Erythroblast (primary cell): ENCODE measurements at places on chromosomes 6 and 20.

GRCh38 chr6:79842376-79843040 is 104.8 kb downstream of the ELOVL4 start:
- no peak for DNase-seq

DNA sequence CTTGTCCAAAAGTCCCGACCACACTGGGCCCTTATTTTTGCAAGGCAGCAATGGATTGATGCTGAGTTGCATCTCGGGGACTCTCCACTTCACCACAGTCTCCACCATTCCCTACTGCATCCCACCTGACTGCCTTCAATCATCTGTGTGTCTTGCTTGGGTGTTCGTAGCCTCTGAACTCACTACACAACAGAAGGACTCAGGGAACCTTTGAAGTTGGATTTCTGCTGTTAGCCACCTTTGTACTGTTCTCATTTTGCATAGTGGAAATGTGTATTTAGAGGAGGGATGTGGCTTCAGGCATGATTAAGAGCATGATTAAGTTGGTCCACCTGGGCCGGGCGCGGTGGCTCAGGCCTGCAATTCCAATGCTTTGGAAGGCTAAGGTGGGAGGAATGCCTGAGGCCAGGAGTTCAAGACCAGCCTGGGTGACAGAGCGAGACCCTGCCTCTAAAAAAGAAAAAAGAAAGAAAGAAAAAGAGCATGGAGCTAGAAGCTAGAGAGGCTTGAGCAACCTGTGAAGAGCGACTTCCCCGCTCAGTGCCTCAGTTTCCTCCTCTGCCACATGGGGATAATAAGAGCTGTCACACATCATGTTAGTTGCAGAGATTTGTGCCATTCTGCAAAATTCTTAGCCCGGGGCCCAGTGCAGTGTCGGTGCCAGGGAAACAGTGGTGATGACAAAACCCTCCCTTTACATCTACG is 121.3 kb upstream of the PTPN1 start:
- no peak for DNase-seq

DNA sequence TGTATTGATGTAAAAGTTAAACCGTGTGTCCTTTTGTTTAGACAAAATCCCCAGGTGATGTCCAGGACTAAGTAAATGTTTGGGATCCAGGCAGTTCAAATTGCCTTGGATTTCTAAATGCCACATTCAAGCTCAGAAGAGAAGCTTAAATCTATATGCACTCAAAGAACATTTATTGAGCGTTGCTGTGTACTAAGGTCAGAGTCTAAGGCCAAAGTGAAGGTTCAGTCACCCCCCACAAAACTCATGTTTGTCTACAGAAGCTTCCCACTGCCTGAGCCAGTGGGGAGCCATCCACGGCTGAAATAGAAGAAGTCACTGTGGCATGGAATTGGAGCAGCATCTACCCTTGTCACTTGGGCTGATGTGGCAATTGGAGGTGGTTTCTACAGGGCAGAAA is 70.7 kb upstream of the INSM1 start:
- DNase-seq, result no peak

GRCh38 chr6:68778356-68779020 is 143.4 kb downstream of the ADGRB3 start:
- peak; percentile 20 for DNase-seq

DNA sequence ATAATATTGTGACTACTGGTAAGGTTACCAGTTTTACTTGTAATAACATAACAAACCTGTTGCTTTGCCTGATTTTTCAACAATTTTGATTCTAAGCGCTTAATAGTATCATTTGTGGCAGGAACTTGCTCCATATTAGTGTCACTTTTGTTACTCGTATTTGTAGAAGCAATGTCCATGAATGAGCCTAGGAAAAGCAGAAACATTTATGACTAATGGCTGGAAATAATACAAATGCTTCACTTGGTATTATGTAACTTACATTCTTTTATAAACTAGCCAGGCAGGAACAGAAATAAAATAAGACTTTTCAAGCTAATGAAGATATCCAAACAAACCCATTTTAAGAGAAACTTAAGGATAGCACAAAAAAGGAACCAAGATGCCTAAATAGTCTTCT is 38.9 kb downstream of the MAP3K7 start:
- DNase-seq, result no peak

- DNase-seq, result no peak
These were observed 33.5 kb downstream of the ERMARD start for GRCh38 chr6:169784821-169785340.

- no peak for DNase-seq
These were observed 112.0 kb upstream of the RNF24 start for GRCh38 chr20:4127344-4127743.

GRCh38 chr20:21713901-21714296 is 8.4 kb downstream of the PAX1 start:
- DNase-seq, result no peak

GRCh38 chr20:4711511-4711910 is 10.2 kb upstream of the PRND start:
- DNase-seq, result no peak

DNA sequence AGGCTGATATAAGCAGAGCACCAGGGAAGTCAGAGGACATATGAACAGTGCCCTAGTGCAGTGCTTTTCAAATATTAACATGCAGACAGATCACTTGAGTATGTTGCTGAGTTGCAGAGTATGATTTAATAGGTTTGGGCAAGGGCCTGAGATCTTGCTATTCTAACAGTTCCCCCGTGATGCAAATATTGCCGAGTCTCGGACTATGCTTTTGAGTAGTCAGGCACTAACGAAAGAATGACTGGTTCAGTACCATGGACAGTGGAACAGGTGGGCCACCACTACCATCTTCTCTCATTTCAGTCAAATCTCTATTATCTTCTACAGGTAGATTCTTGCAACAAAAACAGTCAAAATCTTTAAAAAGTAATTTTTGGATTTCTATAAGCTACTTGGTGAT is 3.7 kb upstream of the TMEM200A start:
- no peak for DNase-seq

DNA sequence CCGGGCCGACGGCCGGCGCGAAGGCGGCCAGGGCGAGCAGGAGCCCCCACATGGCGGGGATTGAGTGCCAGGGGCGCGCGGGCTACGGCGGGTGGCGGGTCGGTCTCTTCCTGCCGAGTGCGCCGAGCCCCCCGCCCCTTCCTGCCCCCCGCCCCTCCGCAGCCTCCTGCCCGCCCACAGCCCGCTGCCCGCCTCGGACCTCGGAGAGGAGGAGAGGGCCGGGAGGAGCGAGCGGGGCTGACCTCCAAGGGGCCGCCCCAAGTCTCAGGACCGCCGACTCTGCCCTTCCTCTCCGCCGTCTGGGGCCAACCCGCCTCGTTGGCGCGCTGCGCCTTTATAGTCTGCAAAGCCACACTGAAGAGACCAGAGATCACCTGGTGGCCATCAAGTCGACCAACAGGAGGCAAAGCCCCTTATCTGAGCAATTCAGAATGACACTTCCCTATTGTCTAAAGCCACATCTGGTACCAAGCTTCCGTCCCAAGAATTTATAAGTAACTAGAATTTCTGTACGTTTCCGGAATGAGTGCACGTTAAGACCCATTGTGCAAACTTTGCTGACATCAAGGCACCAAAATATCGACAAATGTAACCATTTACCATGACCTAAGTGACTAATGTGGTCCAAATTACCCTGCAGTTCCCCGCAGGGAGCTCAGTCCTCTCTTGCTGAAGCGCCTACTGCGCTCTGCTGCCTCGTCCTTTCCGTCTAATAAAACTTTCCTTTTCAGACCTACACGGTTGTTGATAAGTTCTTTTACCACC is at the start of gene CPXM1:
Gene CPXM1 (minus strand): TSS at position 107 of the 765 bp plus-strand sequence. CDS start 55 bp downstream, at position 52.
- no peak for DNase-seq

DNA sequence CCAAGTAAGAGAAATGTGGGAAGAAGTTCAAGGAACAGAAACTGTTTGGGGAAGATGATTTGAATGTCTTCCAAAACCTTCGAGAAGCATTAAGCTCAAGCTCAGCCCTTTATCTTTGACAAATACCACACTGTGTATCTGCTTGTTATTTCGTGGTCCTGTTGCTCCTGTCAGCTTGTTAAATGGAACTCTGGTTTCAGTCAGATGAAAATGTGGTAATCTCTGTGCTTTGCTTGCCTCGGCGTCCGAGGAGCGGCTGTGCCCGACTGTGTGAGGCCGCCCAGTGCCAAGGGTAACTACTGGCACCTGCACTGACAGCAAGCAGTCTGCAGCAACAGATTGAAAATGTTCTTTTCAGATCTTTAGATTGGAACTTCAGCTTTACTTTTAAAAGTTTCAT is 577.9 kb upstream of the FLRT3 start:
- DNase-seq, result no peak

DNA sequence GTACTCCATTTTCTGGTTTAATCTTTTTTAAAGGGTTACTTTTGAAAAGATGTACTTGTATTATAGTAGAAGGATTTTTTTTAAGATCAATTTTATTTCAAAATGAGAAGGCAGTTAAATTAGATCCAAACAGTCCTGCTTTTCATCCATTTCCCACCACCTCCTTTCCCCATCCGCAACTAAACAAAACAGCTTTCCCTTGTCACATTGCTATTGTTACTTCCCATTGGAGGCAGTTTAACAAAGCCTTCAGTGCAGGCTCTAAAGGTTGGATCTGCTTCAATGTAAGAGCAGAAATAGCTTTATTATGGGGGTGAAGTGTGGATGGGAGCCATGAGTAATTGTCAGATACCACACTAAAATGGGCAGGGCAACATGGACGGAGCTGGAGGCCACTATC is 65.7 kb downstream of the LRRC1 start:
- DNase-seq, result no peak

DNA sequence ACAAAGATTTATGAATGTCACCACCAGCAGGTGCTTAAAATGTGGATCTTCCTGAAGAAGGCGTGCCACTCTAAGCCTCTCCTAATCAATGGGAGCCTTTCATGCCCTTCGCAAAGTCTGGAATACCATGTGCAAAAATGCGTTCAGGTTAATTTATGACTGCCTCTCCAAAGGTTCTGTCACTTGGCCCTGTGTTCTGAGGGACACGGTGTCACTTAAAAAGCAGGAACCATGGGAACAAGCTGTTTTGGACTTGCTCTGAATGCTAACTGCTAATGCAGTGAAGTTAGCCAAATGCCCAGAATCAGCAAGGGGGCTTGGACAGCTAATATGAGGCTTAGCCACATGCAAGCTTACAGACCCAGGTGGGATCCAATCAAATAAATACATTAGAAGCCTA is 250.3 kb downstream of the TSHZ2 start:
- no peak for DNase-seq

- peak; percentile 53 for DNase-seq
These were observed 3.3 kb downstream of the KCNK5 start for GRCh38 chr6:39225946-39226437.

GRCh38 chr20:22762576-22763256 is 178.3 kb upstream of the FOXA2 start:
- no peak for DNase-seq

DNA sequence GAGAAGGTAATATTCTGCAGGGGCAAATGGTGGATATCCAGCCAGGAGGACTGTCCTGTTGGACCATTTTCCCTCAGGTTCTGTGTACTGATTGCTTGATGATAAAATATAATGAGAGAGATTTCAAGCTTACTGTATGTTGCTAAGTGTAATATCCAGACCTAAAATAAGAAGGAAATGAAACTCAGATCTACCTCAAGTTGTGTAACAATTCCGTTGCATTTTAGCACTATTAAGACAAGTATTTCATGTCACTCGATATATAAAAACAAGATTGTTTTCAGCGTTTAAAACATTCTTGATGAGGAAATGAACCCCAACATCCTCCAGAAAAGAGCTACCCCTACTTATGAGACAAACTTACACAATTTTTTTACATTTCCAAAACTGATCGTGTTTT is 57.2 kb downstream of the RGS17 start:
- no peak for DNase-seq

- no peak for DNase-seq
These were observed 149.0 kb upstream of the FUT9 start for GRCh38 chr6:95866732-95867131.

DNA sequence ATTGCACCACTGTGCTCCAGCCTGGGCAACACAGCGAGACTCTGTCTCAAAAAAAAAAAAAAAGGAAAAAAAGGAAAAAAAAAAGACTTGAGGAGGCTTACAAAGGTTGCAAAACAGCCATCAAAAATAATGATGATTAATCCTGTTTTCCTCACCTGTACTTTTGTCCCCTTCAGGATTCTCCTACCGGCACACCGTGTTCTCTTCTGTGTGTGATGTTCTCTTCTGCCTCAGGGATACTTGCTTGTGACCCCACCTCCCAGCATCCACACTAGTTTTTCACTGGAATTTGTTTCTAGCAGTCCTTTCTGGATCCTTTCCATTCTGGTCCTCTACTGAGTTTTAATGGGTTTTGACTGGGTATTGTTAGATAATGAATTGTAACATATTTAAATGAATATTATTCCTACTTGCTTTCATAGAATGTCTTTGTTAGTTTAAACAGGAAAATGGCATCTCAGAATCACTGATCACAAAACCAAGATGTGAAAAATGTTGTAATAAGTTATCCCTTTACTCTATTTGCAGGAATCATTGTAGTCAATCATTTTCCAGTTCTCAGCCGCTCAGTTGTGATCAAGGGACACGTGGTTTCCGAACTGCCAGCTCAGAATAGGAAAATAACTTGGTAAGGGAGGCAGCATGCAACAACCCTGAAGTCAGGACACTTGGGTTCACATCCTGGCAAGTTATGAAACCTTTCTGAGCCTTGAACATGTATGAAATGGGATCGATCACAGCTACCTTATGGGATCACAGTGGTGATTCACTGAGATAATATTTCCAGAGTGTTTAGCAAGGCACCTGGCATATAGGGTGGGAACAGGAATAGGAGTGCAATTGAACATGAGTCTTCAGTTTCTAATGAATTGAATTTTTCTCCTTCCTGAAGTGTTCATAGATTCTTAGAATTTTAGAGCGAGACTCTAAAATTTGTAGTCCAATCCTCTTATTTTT is 8.5 kb downstream of the C6orf89 start:
- no peak for DNase-seq

DNA sequence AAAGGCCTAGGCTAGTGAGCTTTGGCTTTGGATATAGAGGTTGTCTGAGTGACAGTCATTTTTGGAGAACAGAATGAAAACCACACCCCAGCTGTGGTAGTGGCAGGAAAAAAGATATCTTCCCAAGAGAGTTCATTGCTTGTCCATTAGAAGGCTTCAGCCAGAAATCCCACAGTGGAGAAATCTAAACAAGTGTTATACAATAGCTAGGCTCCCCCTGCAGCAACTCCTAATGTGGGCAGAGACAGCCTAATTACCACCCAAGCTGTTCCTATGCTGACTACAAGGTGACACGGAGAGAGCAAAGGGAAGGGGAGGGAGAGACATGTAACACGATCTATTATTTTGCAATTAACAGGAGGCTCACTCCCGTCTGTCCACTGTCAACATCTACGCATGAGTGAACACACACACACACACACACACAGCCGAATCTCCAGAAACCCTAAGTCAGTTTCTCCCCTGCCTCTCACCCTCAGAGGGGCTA is 147.5 kb upstream of the TCF21 start:
- DNase-seq, result no peak

- DNase-seq, result no peak
These were observed 754.5 kb downstream of the C6orf118 start for GRCh38 chr6:164554700-164555476.

DNA sequence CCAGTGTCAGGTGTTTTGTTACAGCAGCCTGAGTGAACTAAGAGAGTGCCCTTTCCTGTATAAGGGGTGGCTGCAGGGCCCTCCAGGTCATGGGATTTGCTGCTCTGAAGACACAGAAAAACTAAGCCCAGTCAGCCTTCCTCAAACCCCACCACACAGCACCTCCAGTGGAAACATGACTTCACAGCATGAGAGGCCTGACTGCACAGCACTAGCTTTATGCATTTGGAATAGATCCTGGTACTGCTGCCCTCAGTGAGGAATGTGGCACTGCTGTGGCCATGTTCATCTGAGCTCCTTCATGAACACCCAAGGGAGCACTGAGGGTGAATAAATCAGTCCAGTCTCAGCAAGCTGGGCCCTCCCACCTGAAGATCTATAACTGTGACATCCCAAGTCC is 296.1 kb upstream of the FOXQ1 start:
- DNase-seq, result no peak
